ENCODE measurements at places on chromosomes 3 and 15.

GRCh38 chr15:77014132-77015081, 19.5 kb downstream of the PSTPIP1 start:
- DNase-seq, result no peak

DNA sequence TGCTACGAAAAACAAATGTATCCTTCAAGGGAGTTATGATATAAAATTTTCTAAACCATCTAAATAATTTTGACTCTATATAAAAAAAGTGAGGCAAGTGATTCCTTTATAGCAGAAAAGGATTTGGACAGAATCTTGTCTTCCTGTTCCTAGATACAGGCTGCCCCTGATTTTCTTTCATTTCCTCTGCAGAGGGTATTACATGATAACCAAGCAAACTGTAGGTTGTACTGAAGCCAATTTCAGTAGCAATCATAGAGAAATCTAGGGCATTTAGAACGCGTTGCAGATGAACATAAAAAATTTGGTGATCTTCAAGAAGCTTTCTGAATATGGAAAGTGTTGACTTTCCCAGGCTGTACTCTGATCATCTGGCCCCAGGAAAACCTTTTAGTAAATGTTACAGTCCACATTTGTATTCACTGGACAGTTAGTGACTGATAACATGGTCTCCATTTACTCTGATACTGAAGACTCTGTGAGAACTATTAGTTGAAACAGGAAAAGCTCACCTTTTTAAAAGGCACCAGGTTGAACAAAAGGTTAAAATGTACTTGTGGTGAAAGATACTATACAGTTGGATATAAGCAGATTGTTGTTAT, 9.1 kb upstream of the UTS2B start:
- no peak for DNase-seq

GRCh38 chr3:159960188-159961148, 28.2 kb upstream of the IL12A start:
- DNase-seq, result no peak

- no peak for DNase-seq
Measured at GRCh38 chr3:146650691-146651442, 45.7 kb upstream of the PLSCR5 start.

DNA sequence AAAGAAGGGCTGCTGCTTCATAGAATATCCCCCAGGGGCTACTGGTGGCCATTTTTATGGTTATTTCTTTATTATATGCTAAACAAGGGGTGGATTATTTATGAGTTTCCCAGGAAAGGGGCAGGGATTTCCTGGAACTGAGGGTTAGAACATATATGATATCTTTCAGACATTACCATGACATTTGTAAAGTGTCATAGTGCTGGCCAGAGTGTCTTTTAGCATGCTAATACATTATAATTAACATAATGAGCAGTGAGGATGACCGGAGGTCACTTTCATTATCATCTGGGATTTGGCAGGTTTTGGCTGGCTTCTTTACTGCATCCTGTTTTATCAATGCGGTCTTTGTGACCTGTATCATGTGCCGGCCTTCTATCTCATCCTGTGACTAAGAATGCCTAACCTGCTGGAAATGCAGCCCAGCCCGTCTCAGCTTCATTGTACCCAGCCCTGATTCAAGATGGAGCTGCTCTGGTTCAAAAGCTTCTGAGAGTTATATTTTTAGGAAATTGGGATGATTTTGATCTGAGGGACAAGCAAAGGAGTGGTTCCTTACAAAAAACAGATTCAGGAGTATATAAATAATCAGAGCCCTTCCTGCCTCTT, 9.1 kb upstream of the ZBTB20 start:
- DNase-seq, result no peak

GRCh38 chr3:160444411-160444810, 5.2 kb downstream of the TRIM59 start:
- no peak for DNase-seq

- DNase-seq, result no peak
Measured at GRCh38 chr3:114775395-114775794, 371.7 kb downstream of the ZBTB20 start.

DNA sequence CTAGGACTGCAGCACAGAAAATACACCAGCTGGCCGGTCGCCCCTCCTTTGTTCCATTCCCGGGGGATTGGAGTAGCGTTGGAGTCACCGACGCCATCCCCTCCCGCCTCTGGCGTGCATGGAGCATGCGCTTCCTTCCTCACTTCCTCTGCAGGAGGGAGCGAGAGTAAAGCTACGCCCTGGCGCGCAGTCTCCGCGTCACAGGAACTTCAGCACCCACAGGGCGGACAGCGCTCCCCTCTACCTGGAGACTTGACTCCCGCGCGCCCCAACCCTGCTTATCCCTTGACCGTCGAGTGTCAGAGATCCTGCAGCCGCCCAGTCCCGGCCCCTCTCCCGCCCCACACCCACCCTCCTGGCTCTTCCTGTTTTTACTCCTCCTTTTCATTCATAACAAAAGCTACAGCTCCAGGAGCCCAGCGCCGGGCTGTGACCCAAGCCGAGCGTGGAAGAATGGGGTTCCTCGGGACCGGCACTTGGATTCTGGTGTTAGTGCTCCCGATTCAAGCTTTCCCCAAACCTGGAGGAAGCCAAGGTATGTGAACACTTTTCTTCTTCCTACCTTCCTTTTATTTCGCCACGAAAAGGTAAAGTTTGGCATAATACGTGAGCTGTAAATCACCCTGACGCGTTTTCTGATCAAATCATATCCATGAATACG, at the start of gene SCG3:
Gene SCG3 (plus strand): TSS at position 201 of the 661 bp plus-strand sequence. CDS start 253 bp downstream, at position 454.
- DNase-seq, result peak; percentile 73

GRCh38 chr3:14389166-14389606, 13.2 kb upstream of the SLC6A6 start:
- DNase-seq, result no peak

GRCh38 chr3:42697289-42698051, 5.1 kb downstream of the HHATL start:
- no peak for DNase-seq

- DNase-seq, result no peak
Measured at GRCh38 chr3:66139415-66139814, 81.4 kb upstream of the SLC25A26 start.

GRCh38 chr15:101185770-101186169, 66.1 kb downstream of the CHSY1 start:
- no peak for DNase-seq

DNA sequence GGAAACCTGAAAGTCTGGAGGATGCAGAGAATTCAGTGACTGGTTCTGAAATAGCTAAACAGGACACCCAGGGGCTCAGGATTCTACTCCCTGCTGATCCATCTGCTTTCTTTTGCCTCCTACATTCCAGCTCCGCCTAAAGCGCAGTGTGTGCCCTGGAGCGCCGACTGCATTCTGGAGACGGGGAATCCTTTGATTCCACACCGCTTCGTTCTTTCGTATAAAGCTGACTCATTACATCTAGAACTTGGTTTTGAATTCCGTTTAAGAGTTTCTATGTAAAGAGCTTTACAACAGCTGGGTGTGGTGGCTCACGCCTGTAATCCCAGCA, 61.8 kb downstream of the SENP2 start:
- no peak for DNase-seq

DNA sequence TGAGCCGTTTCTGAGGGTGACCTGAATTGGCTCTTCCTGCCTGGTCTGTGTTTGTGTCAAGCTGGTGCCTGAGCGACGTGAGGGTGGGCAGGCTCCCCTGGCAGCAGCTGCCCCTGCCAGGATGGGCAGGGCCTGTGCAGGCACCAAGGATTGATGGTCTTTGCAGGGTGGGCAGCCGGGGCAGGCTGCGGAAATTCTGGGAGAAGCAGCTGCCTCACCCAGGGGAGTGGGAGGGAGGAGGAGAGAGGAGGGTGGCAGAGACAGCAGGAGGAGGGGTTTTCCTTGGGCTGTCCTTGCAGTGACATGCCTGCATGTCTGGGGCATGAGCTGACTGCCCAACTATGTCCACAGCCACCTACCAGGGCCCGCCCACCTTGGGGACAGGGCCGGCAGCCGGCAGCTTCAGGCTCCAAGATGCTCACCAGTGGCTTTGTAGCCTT, 27.9 kb upstream of the SLC6A6 start:
- DNase-seq, result no peak

DNA sequence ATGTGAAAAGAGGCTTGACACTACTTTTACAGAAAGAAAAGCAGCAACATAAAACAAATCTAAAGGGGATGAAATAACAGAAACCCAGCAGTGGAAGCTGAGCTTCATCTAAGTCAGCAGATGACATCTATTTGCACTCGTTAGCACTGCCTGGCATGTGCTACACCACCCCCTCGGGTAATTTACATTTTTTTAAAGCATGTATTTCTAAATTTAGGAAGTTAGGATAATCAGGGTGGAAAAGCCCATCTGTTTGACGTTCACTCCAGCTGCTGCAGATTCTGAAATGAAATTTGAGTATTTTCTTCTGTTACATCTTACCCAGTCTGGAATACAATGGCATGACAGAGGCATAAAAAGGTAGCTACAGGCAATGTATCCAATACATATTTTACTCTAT, 20.7 kb downstream of the IGSF11 start:
- no peak for DNase-seq

GRCh38 chr15:40942337-40942854, 10.9 kb upstream of the CHAC1 start:
- DNase-seq, result no peak

DNA sequence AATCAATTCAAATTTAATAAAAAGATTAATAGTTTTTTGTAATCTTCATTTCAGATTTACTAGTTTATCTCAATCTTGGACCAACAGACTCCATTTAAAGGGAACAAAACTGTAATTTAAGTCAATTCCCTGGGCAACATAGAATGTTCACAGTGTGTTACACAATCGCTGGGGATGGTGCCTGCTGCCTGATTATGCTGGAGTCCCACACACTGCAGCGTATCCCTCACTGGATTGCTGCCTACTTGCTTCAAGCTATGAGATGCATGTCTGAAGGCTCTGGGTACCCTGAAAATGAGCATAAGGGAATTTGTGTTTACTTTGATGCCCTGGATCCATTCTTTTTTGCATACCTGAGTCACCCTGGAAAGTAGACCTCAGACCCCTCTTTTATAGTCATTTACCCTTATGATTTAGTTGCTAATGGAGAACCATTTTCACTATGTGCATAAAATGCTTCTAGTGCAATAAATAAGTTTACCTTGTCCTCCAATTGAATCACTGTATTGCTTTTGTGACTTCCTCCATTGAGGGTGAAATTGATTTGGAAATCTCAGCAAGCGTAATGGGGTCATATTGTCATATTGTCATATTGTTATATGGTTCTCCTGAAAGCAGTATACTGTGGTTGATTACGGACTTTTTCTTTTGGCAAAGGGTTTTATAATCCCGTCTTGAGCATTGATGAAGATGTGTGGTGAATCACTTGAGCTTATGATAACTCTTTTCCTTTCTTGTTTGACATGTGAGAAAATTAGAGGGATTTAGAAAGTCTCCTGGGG, 35.9 kb downstream of the ITPR1 start:
- no peak for DNase-seq

GRCh38 chr3:183385698-183386613, 42.5 kb downstream of the MCF2L2 start:
- DNase-seq, result peak; percentile 34

DNA sequence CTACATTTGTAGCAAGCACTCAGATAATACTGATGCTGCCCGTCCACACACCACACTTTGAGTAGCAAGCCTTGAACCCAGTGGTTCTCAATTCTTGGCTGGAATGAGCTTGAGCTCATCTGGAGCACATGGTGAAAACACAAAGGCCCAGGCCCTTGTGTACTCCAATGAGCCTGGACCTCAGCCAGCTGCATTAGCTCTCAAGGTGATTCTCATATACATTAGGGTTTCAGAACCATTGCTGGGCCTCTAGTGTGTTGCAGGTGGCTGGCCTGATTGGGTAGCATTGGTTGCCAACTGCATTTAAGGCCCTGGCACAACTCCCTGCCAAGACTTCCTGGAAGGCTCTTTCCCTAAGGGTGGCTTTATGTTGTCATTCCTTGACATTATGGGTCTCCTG, 23.4 kb upstream of the ZFAND6 start:
- DNase-seq, result peak; percentile 40

DNA sequence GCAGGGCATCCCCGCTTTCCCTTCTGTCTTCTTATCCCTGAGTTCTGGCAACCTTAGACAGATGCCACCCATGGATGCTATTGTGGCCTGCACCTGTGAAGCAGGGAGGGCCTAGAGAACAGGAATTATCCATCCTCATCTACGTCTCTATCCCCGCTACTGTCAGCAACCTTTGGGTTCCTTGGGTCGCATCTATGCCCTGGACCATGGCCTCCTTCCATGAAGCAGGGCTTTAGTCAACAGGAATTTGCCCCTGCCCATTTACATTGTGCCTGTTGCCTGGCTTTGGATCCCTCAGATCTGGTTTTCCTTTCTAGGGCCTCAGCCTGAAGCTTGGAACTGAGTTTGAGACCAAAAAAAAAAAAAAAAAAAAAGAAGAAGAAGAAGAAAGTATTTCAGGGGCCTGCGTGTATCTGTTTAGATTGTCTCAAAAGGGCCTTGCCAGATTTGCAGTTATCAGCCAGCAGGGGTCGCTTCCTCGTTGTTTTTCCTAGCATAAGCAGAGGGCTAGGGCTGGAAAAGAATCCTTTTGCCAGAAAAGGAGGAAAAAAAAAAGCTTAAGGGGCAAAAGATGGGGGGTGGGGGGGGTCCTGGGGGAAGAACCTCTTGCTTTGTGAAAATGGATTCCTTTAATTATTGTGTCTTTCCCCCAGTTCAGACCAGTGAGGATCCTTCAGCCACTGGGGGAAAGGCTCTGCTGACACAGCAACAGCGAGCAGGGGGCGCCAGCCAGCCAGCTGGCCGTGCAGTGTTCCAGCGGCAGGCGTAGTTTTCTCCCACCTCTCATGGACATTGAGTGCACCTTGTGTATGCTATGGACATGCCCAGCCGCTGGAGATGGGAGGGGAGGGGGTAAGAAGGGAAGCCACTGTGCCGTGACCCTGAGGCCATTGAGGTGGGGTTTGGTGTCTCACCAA, 65.7 kb upstream of the ALDH1L1 start:
- DNase-seq, result no peak

DNA sequence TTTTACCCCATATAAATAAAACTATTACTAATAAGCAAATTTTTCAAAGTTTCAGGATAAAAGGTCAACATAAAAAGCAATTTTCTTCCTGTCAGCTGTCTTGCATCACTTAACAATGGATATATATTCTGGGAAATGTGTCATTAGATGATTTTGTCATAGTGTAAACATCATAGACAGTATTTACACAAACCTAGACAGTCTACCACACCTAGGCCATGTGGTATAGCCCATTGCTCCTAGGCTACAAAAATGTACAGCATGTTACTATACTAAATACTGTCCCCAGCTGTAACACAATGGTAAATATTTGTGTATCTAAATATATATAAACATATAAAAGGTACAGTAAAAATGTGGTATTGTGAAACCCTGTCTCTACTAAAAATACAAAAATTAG, 156.7 kb downstream of the ANO10 start:
- DNase-seq, result no peak

- no peak for DNase-seq
Measured at GRCh38 chr3:127133971-127134370, 59.0 kb upstream of the PRR23E start.

- no peak for DNase-seq
Measured at GRCh38 chr3:55373423-55373822, 113.7 kb downstream of the WNT5A start.

Measured in NCI-H1436 treated with DMSO at 0.1 percent for 48 hours (cell line).